Stimulated activated CD4-positive, alpha-beta T cell treated with anti-CD3 and anti-CD28 coated beads, TNF-alpha, amount 100 ng/mL, for 1 hour (primary cell): ENCODE measurements at places on chromosomes 1 and 21.
A peak's percentile ranks its signal among the peaks of the same experiment; 100 is the strongest.

GRCh38 chr21:44294391-44295162, 5.3 kb upstream of the PFKL start:
- no peak for DNase-seq

GRCh38 chr1:215166886-215167285, 84.3 kb downstream of the KCNK2 start:
- DNase-seq = no peak

GRCh38 chr1:23798662-23799142, 1.9 kb downstream of the GALE start:
- DNase-seq = no peak

- no peak for DNase-seq
Measured at GRCh38 chr1:200850554-200850953, 22.2 kb upstream of the GPR25 start.

DNA sequence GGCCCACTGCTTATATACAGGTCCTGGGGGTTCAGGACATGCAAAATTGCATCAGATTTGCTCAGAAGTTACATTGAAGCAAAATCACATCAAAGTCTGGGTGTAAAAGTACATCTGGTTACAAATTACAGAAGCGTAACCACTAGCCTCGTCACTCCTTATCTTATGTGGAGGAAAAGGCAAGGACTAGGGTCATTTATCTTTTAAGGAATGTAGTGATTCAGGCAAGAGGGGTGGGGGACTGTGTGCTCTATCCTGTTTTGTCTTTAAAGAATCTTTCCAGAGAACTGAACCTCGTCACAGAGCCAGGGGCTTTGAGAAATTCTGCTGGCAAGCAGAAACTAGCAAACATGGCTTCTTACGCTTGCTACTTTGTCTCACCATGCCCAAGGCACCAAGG, 61.1 kb upstream of the RAB4A start:
- DNase-seq = no peak

DNA sequence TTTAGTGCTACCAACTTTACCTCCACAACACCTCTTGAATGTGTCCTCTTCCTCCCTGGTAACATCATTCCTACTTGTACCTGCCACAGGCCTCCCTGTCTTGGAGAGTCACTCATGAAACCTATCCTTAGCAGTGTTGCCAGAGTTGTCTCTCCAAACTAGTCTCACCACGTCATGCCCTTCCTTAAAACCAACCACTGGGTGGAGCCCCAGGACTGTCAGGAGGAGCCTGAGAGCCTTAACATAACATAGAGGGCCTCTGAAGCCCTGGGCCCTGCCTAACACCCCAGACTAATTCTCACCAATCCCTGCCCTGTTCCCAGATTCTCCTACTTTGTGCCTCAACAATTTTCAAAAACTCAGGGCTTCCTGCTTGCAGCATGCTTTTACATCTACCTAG, 65.3 kb downstream of the ZNF697 start:
- no peak for DNase-seq

GRCh38 chr21:32572574-32573420, 12.5 kb downstream of the TCP10L start:
- no peak for DNase-seq

DNA sequence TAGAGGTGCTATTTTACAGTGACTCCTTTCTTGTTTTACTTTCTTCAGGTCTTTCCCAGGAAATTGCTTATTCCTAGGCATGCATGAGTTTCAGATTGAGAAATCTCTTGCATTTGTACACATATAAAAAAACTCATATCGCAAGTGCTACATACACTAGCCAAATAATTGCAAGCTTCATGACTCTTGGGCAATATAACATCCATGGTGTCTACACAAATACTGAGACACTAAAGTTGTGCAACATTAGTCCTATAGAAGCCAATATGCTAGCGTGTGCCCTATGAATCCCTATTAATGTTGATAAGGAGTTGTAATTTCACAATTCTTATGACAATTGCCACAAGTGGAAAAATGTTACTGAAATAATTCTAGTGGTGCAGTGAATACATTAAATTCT, 591.0 kb downstream of the ADGRL2 start:
- no peak for DNase-seq

DNA sequence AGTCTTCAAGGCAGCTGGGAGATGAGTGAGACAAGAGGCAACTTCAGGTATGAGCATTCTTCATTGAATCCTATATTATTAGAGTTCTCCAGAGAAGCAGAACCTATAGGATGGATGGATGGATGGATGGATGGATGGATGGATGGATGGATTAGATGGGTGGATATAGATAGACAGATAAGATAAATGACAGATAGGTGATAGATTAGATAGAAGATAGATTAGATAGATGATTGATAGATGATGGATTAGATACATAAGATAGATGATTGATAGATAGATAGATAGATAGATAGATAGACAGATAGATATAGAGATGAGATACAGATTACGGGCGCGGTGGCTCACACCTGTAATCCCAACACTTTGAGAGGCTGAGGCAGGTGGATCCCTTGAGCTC, 43.2 kb upstream of the SPOCD1 start:
- no peak for DNase-seq

GRCh38 chr1:25572708-25573590, 29.5 kb downstream of the LDLRAP1 start:
- DNase-seq = peak; percentile 46

DNA sequence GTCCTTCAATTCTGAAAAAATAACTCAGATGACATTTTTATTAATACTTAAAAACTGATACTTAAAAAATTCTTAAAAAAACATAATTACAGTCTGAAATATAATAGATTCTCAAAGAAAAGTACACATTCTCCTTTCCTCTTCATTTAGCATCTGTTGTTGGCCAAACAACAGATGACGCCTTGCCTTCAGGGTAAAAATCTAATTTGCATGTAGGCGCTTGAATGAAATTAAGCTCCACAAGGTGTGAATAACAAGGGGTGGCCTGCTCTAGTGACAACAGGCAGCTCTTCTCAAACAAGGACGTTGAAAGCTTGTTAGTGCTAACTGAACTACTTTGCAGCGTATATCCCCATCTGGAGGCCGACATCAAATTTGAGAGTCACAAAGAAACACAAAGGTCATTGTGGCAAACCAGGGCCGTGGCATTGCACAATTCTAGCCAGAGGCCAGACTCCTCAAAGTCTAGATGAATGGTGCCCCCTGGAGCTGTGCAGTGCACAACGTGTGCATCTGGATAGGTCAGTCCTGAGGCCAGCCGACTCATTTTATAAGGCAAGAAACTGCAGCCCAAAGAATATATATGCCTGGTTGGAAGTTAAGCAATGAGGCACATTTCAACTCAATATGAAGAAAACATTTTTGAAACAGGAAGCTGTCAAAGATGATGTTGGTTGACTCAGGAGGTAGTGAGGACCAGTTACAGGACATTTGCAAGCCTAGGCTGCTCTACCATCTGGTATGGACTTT, 459.2 kb upstream of the RUNX1 start:
- DNase-seq = no peak

GRCh38 chr1:19780267-19780877, 19.3 kb downstream of the TMCO4 start:
- no peak for DNase-seq

DNA sequence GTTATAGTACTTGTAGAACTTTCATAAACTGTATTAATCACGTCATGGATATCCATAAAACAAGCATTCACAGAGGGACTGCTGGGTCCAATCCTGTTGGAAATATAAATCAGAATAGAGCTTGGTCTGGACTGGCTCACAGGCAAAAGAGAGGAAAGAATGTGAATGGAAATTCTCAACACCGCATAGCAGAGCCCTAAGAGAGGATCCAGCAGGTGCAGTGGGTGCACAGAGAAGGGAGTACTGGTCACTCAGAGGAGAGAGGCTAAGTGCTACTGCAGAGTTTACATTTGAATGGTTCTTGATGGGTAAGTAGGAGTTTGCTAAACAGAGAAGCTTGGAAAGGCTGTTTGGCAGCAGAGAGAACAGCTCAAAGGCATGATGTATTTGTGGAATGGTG, 231.7 kb downstream of the PAPPA2 start:
- DNase-seq = no peak

DNA sequence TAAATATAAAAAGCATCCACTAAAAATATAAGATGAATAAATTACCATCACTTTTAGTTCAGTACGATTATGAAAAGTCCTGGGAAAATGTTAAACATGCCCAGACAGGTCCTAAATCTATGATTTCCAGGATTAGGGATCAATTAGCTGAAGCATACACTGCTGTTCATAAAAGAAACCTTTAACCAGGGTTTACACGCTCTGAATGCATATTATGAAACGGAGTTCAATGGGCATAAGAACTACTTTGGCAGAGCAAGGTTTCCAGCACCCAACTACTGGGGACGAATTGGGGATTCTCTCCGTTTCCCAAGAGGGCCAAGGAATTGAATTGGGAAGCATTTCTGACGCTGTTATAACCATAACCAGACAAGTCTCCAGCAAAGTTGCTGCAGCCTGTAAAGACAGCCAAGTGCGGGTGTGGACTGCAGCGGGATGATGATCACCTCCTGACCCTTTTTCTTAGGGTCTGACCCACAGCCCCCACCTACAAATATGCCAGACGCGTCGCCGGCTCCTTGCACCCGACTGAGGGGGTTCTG, 1.6 kb downstream of the SLC30A1 start:
- no peak for DNase-seq

DNA sequence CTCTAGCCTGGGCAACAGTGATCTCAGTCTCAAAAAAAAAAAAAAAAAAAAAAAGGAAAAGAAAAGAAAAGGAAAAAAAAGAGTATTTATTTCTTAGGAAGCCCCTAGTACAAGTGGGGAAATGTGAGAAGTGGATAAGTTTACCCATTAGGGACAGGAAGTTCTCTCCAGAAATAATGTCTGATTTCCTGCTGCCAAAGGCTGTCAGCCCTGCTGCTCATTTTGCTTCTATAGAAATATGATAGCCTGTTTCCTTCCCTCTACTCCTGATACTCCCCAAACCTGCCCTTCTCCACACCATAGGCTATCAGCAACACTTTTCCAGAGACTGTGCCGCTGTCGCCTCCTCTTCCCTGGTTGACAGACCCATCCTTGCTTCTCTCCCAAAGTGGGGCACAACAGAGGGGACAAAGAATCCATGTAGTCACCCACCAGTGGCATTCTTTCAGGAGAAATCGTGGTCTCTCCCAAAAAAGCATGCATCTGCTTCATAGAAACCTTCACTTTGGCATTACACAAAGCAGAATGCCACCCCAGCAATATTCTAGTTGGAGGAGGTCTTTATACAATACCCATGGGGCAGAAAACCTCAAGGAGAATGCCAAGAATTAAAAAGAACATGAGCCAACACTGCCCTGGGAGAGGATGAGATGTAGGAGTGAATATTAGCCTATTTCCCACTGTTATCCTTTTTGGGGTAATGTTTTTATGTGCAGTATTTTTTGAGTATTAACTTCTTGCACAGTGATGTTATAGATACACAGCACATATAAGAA, 166.3 kb upstream of the NR5A2 start:
- no peak for DNase-seq

DNA sequence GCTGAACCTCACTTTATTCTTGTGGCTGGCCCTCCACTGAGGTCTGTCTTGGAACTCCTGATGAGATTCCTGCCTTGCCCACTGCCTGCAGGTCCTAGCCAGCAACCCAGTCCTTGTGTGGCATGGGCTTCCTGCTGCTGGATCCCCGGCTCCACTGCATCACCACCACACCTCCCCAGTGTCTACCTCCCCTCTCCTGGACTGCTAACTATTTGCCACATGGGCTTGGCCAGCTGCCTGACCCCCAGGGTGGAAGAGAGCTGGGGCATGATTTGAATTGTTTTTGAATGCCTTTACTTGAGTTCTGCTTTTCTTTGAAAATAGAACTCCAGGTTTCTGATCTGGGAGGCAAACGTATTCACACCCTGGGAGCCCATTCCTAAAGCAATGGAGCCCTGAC, 41.2 kb downstream of the SPAG17 start:
- no peak for DNase-seq

DNA sequence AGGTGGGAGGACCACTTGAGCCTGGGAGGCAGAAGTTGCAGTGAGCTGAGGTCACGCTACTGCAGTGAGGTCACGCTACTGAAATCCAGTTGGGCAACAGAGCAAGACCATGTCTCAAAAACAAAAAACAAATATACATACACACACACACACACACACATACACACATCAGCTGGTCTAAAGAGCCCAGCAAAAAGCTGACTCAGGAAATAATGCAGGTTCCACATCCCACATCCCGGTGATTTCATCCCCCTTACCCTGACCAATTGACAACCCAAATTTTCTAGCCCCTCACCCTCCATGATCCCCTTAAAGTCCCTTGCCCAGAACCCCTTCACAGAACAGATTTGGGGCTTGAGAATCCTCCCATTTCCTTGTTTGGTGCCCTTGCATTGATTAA, 11.9 kb upstream of the CFHR4 start:
- DNase-seq = no peak

DNA sequence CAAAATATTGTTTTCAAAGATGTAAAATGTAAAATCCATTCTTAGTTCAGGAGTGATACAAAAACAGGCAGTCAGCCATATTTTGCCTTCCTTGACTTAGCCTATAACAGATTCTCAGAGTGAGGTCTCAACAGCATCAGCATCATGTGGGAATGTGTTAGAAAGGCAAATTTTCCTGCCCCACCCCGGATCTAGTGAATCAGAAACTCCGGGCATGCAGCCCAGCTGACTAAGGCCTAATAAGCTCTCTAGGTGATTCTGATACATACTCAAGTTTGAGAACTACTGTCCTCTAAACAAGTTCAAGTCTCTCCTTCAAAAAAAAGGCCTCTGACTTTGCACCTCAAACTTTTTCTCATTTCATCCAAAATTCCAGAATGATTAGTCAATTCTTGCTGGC, 46.9 kb upstream of the PRRC2C start:
- DNase-seq = no peak

DNA sequence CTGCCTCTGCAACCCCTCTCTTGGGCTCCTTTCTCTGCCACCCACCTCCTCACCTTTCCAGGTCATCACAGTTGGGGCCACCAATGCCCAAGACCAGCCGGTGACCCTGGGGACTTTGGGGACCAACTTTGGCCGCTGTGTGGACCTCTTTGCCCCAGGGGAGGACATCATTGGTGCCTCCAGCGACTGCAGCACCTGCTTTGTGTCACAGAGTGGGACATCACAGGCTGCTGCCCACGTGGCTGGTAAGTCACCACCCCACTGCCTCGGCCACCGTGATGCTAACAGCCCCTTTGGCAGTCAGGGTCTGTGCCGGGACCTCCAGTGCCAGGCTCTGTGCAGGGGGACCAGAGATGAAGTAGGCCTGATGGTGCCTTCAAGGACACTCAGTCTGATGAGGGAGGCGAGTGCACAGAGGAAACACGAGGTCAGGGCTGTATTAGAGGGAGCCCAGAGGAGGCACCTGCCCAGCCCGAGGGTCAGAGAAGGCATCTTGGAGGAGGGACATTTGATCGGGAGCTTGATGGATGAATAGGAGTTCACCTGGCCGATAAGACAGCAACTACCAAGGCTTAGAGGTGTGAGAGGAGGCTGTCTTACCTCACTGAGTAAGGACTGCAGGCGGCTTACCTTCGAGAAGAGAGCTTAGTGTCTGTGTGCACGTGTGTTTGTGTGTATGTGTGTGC, 18.1 kb downstream of the PCSK9 start:
- DNase-seq = no peak
